NT2/D1 (cell line): ENCODE measurements at places on chromosomes 2 and 18.
A peak's percentile ranks its signal among the peaks of the same experiment; 100 is the strongest.

DNA sequence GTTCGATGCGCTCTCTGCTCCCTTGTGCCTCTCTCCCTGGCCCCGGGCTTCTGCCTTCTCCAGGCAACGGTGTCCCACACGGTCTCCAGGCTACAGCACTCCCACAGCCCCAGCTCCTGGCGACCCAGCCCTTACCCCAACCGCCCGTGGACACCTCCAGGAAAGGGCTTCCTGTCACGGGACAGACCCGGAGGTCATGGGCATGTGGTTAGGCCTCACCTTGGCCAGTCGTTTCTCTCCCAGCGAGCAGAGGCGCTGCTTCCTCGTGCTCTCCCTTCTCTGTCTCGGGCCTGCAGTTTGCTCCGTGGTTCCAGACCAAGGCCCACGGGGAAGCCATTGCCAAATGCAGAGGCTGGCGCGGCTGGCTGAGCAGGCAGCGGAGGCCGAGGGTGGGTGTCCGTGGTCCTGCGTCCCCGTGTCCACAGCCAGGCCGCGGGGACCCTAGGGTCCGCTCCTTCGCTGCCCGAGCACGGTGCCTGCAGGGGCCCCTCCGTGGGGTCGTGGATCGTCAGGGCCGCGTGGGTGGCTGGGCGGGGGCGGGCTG, 61.0 kb upstream of the IL1RL1 start:
- DNase-seq, result no peak

GRCh38 chr2:217800433-217801114, 202.2 kb downstream of the TNS1 start:
- DNase-seq, result no peak

DNA sequence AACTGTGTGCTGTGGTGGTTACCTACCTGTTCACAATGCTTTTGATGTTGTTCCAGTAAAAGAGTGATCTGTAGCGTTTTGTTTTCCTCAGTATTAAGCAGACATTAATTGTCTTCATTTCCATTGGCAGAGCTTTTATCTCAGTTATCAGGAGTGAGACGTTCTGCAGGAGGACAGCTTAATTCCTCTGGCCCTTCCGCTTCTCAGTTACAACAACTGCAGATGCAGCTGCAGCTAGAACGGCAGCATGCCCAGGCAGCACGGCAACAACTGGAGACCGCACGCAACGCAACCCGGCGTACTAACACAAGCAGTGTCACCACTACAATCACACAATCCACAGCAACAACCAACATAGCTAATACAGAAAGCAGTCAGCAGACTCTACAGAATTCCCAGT, 78.3 kb downstream of the KCMF1 start:
- DNase-seq, result no peak

DNA sequence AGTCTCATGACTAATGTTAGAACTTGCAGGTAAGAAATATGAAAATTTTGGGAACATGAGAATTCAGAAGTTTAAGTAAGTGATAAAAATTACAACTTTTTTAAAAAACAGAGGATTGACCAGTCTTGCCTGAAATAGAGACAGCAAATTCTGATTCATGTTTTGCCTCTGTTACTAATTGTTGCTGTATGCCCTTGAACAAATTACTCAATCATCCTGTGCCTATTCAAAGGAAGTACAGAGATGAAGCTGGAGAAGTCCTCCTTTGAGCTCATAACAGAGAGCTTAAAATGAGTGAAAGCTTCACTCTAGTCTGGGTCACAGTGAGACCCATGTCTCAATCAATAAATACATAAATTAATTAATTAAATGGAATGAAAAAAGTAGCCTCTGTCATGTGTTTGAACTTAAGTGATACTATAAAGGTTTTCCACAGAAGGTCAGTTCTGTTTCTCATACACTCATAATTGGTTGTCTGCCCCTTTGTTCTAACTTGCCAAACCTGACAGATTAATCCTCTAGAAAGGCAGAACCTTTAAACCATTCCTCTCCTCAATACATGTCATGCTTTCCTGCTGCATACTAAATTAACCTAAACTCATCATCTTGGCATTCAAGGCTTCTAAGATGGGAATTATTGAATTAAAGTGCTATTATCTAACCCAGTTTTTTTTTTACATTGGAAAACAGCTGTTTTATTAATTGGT, 374.6 kb upstream of the LRATD1 start:
- DNase-seq, result no peak

GRCh38 chr18:55849391-55849790, 261.4 kb upstream of the TCF4 start:
- DNase-seq, result no peak

GRCh38 chr18:50806208-50806616, 13.6 kb downstream of the MRO start:
- DNase-seq, result no peak

DNA sequence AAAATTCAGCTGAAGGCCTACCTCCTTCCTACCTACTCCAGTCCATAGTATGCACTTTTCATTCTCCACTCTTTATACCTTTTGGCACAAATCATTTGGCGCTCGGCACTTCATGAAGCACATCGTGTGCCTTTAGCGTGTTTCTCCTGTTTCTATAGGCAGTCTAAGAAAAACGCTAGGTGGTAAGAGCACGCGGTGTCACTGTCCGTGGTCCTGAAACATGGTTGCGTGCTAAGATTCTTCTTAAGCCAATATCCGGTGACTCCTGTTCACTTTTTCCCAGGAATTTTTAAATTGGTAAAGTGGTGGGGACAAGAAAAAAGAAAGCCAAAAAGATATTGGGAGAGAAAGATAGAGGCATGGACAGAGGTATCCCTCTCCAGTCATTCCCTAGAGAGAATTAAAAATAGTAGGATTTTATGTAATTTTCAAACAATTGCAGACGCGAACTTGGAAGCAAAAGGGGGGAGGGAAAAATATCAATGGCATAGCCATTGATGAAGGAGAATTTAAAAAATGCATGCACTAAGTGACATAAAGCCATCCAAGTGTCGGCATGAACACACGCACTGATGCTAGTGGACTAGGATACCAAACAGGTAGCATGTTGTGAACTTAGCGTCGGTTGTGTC, 1.4 kb upstream of the CTNNA2 start:
- DNase-seq, result peak; percentile 70
